ENCODE measurements at places on chromosomes 4 and X.

DNA sequence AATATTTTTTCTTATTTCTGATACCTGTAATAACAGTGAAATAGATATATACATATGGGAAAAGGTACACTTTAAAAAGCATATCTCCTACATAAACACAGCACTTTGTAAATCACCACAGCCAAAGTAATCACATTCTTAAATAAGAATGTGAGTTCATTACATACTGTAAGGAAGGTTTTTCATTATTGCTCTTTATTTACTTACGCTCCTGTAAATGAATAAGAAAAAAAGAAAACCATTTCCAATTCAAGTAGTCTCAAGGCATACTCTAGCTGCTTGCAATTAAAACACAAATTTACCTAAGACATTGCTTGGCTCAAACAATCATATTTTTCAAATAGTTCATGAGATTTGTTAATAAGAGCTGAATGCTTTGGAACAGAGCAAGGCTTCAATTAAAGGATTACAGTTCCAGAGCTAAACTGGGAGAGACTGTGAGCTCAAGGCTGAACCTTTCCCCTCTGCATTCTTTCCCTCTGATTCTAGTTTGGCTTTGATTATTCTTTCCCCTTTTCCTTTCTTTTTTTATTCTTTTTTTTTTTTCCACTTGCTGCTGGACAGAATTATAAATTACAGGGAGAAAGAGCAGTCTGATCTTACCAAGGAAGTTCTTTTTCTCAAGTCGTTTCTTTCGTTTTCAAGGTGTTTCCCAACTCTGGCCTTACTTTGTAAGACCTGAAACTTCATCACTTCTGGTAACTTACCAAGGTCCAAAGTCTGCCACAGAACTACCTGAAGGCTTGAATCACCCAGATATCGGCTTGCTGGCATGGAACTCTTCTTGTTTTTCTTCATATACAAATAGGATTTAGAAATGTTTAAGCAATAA lies 278.3 kb downstream of the INPP4B start:
- no peak for DNase-seq

DNA sequence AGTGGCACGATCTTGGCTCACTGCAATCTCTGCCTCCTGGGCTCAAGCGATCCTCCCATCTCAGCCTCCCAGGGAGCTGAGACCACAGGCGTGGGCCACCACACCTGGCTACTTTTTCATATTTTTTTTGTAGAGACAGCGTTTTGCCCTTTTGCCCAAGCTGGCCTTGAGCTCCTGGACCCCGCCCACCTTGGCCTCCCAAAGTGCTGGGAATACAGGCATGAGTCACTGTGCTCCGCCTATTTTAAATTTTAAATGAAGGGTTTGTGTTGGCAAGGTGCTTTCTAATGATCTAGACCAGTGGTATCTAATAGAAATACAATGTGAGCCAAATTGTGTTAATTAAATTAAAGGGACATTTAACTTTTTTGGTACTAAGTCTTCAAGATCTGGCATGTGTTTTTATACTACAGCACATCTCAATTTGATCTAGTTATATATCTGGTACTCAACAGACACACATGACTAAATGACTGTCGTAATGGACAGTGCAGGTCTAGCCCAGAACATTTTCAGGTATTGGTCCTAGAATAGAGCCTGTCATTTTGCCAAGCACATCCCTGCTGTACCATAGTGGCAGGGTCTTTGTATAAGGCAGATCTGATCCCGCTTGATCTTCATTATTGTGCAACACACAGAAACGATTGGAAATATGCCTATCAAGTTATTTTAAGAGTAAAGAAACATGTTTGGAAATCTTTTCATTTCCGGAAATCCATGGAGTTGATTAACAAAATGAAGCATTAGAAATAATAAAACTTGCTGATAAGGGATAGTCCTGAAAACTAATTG lies 7.3 kb downstream of the PGK1 start:
- no peak for DNase-seq

- DNase-seq: no peak
Measured at GRCh38 chr4:20813700-20814099, 113.4 kb downstream of the PACRGL start.

DNA sequence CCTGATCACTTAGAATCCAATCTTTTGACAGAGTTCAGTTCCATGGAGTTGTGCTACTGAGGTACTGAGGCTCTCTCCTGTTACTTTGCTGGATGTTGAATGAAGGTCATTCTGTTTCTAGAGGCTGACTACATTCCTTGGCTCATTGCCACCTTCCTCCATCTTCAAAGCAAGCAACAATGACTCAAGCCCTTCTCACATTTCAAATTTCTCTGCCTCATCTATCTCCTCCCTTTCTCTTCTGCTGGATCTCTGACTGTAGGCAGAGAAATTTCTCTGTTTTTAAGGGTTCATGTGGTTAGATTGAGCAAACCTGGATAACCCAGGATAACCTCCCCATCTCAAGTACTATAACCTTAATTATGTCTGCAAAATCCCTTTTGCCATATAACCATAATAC lies 775.4 kb downstream of the STPG2 start:
- no peak for DNase-seq

DNA sequence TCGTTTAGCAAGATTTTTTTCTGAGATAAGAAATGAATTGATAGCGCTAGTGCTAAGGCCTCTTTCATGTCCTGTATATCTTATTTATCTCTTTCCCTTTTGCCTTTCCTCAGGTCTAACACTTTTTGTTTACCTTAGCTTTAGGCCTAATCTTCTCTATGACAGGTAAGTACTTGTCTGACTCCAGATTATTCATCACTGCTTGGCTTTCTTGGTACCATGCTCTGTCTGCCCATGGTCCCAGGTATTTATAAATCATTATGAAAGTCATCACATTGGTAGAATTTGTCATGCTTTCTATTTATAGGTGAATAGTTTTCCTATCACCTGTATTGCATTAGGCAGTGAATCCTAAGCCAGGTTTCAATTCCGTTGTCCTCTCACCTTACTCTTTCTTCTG lies 99.5 kb upstream of the CTSO start:
- no peak for DNase-seq

GRCh38 chr4:56622176-56622575 lies 58.9 kb downstream of the HOPX start:
- no peak for DNase-seq

GRCh38 chr4:93461541-93461940 lies 367.0 kb upstream of the ATOH1 start:
- no peak for DNase-seq

DNA sequence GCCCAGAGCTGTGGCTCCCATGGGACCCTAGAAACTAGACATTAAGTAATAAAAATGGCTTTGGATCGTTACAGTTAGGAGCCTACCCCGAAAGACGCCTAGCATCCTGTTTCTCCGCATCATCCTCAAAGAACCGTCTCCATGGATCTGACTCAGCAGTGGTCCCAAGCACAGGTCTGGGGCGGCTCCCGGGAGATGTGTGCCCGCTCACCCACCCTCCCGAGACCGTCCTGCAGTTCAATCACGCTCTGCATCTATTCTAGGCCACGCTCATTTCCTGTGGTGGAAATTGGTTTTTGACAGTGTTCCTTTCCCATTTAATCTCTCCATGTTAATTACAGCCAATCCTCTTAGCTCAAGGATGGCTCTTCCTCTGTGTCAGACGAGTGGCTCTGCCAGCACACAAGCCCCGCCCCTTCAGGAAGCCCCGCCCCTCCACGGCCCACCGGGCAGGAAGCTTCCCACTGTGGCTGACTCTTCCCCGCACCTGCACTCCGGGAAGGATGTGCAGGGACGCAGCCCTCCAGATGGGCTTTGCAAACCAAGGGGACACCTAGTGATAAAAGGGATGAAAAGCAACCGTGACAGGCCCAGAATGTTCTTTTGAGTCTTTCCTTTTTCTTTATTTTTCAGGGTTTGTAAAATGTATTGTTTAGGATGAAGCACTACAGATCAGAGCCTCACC lies 34.5 kb upstream of the HELT start:
- peak; percentile 2 for DNase-seq

DNA sequence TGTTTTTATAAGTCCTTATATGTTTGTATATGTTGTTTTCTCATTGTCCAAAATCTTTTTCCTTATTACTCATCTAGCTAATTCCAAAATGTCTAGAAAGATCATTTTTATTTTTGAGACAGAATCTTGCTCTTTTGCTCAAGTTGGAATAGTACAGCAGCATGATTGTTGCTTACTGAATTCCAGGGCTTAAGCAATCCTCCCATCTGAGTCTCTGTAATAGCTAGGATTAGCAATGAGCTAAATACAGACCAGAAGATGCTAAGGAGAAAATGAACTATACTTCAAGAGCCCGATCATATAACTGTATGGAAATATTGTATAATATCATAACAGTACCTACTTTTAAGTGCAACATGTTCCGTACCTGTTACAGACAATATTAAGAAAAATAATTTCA lies 1027.0 kb downstream of the STIM2 start:
- no peak for DNase-seq

DNA sequence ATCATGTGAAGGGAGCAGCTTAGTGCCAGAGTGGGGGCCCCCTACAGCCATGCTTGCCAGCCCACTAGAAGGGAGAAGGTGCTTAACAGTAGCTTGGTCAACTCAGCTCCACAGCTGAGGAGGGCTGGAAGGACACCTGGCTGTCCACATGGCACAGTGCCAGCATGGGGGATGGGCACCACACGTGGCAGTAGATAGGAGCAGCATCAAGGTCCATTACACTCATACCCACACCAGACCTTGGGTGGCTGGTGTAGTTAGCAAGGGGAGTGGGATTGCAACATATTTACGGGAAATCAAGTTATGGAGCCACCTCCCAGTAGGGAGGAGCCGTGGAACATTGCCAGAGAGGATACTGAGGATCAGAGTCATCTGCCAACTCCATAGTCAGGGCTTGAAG lies 37.9 kb upstream of the SLC4A4 start:
- DNase-seq: no peak

GRCh38 chr4:128684016-128684415 lies 125.5 kb upstream of the JADE1 start:
- no peak for DNase-seq

DNA sequence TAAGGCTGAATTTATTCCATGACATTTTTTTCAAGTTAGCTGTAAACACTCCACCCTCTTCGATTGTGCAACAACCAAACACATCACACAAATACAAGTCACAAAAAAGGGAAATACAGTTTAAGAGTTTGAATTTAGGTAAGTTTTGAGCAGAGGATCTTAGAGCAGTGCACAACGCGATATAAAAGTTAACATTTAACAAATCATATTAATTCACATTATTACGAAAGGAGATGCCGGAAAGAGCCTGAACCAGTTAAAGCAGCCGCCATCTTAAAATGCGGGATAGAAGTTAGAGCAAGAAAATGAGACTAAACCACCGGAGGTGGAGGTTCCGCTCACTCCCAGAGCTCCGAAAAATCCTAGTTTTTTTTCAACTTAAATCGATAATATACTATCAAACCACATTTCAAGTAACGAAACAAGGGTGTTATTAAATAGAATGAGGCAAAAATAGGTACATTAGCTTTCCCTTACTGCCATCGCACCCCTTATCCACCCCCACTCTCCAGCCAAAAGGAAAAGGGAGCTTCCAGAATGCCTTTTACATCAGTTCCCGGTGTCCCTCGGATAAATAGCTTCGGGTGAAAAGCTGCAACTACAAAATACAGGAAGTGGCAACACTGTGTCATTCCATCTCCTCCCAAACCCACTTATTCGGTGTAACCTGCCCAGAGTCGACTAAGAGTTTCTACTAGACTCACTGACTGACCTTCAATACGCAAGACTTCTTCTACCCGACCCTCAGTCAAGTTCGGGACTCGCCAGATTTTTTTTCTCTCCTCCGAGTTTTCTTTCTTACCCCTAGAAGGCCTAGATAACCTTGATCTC lies 1.9 kb downstream of the UBE2D3 start:
- DNase-seq: no peak

GRCh38 chr4:168771251-168771650 lies 238.8 kb downstream of the CBR4 start:
- DNase-seq: no peak

Data from NCI-H187 treated with DMSO at 0.1 percent for 48 hours (cell line).